Fibroblast of skin of right biceps (primary cell): ENCODE measurements at places on chromosomes 4 and X.

GRCh38 chr4:96713271-96713850 lies 873.5 kb downstream of the PDHA2 start:
- no peak for DNase-seq

- DNase-seq: no peak
Observed at GRCh38 chr4:148415500-148415899, 26.7 kb downstream of the NR3C2 start.

GRCh38 chr4:80036949-80037685 lies 35.9 kb downstream of the ANTXR2 start:
- peak; percentile 90 for DNase-seq

- peak; percentile 59 for DNase-seq
Observed at GRCh38 chrX:119235051-119235511, 1.0 kb upstream of the PGRMC1 start.

- no peak for DNase-seq
Observed at GRCh38 chr4:88078579-88078978, 71.1 kb downstream of the PKD2 start.

GRCh38 chrX:13064599-13065143 lies 20.3 kb upstream of the FAM9C start:
- DNase-seq: peak; percentile 87

GRCh38 chrX:20364238-20364637 lies 97.5 kb upstream of the RPS6KA3 start:
- no peak for DNase-seq

DNA sequence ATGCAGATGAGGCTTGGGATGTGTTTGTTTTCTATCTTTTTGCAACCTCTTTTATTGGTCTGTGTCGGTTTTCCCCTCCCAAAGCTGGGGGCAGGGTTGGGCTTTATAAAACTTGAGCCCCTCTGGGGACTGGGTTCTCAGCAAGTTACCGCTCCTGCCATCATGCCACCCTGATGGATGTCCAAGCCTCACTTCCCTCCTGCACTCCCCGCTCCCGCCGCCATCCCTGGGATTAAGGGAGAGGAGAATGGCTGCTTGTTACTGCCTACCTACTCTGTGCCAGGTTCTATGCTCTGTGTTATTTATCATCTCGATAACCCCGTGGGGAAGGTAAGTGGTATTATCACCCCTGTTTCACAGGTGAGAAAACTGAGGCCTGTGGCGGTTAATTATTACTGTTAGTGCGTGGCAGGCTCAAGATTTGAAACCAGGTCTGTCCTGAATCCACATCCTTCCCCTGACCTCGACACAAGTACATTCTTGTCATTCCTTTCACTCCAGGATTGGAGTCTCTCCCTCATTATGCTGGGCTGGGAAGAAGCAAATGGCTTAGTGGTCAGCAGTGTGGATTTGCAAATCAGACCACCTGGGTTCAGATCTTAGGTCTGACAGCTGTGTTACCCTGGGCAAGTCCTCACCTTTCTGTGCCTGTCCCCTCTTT lies 4.5 kb downstream of the UBA1 start:
- peak; percentile 22 for DNase-seq

GRCh38 chr4:118836301-118837120 lies 585 bp upstream of the SEC24D start:
- peak; percentile 78 for DNase-seq

DNA sequence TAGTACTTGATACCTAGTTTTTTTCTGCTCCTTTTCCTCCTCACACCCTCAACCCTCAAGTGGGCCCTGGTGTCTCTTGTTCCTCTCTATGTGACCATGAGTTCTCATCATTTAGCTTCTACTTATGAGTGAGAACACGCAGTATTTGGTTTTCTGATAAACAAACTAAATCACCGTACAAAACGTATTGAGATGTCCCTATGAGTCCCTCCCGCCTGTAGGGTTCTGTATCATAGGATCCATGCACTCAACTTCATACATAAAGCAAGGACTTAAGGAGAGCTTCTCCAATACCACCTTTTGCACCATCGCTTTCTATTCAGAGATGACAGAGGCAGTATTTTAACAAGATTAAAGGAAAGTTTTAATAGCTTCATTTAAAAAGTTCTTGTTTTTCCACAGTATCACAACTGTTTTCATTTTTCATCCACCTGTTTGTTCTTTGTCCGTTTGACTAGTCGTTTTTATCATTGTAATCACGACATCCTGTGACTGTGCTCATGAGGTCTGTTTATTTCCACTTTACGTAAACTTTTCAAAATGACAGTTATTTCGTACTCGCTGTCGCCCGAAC lies 457 bp upstream of the RAB9A start:
- DNase-seq: no peak

GRCh38 chr4:56324011-56324610 lies 63.2 kb downstream of the AASDH start:
- no peak for DNase-seq

DNA sequence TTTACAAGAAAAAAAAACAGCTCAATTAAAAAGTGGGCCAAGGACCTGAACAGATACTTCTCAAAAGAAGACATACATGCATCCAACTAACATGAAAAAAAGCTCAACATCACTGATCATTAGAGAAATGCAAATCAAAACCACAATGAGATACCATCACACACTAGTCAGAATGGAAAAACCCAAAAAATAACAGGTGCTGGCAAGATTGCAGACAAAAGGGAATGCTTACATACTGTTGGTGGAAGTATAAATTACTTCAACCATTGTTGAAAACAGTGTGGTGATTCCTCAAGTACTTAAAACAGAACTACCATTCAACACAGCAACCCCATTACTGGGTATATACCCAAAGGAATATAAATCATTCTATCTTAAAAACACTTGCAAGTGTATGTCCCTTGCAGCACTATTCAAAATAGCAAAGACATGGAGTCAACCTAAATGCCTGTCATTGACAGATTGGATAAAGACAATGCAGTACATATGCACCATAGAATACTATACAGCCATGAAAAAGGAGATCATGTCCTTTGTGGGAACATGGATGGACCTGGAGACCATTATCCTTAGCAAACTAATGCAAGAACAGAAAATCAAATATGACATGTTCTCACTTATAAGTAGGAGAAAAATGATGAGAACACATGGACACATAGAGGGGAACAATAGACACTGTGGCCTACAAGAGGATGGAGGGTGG lies 97.6 kb downstream of the RAB28 start:
- peak; percentile 8 for DNase-seq

- no peak for DNase-seq
Observed at GRCh38 chrX:23134136-23134535, 134.4 kb downstream of the DDX53 start.

DNA sequence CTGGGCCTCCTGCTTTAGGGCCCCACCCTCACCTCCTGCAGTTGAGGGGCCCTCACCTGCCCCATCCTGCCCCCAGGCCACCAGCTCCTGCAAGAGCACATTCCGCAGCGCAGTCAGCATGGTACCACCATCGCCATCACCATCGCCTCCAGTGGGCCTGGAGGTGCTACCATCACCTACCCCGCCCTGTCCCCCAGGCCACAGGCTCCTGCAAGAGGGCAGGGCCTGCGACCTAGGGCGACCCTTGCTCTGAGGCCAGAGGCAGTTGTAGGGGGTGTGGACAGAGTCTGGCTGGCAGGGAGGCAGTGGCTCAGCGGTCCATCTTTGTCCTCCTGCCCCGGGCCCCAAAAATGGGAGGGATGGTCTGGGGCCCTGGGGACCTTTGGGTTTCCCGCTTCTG lies 3.9 kb upstream of the HAUS7 start:
- no peak for DNase-seq

DNA sequence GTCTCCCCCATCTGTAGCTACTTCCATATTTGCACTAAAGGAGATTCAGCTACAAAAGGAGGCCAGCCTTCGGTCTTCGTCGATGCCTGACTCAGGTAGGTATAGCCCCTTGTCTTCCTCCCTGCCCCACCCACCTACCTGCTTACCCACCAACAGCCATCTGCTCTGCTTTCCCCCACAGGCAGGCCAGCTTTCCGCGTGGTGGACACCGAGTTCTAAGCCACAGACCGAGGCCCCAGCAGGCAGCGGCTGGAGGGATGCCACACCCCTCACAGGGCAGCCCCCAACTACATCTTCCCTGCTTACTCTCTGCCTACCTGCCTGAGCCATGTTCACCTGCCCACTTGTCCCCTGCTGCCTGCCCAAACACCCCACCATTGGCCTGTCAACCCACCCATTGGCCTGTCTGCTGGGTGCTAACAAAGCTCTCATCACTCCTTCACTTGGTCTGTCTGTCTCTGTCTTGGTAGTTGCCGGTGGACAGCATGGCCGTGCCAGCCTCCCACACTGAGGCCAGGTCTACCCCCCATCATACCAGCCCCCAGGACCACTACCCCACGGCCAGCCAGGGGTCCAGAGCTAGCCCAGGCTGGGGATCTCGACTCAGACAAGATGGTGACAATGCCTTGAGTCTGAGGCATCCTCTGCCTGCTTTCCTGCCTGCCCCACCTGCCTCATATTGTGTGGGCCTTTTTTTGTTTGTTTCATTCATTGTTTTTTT lies 4.1 kb upstream of the USP11 start:
- no peak for DNase-seq

GRCh38 chr4:140448162-140448561 lies 20.7 kb upstream of the CLGN start:
- DNase-seq: no peak

GRCh38 chrX:45756557-45756956 lies 555.9 kb upstream of the DIPK2B start:
- DNase-seq: no peak

- no peak for DNase-seq
Observed at GRCh38 chr4:6277935-6278800, 8.5 kb downstream of the WFS1 start.

DNA sequence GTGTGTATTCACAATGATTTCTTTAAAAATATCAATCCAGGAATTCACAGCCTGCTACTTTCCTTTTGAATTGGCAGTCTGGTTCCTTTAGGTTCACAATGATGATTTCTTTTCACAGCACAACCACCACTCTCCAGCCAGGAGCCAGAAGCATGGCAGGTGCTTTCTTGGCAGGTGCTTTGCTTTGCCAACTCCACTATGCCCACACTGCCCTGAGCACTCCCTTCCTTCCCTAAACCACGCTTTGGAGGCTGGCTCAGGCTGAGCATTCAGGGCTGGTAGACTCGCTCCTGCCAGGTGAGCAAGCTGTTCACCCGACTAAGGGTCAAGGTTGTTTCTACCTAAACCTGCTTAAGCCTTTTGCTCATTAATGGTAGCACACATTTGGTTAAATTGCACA lies 184.5 kb downstream of the SH3KBP1 start:
- DNase-seq: no peak

DNA sequence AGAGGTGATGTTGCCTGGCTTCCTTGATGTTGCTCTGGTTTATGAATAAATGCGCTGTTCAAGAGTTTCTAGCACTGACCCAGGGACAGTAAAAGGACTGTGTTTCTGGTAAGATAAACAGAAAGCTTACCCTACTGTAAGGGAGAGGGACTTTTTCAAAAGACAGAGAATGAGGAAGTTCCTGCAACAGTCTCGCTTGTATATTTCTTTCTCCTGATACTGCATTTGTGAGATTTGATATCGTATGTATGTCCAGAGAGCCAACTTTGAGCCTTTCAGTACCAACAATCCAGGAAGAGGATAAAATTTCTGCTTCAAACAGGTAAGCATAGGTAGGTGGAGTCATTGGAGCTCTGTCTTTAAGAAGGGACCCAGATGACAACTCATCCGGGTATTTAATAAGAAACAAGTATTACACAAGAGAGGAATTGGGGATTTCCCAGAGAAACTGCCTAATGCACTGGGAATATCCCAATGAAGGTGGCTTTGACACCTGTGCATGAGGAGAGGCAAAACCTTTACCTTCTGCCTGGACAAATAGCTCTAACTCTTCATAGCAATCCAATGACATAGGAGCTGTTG lies 773 bp downstream of the DAPP1 start:
- no peak for DNase-seq

DNA sequence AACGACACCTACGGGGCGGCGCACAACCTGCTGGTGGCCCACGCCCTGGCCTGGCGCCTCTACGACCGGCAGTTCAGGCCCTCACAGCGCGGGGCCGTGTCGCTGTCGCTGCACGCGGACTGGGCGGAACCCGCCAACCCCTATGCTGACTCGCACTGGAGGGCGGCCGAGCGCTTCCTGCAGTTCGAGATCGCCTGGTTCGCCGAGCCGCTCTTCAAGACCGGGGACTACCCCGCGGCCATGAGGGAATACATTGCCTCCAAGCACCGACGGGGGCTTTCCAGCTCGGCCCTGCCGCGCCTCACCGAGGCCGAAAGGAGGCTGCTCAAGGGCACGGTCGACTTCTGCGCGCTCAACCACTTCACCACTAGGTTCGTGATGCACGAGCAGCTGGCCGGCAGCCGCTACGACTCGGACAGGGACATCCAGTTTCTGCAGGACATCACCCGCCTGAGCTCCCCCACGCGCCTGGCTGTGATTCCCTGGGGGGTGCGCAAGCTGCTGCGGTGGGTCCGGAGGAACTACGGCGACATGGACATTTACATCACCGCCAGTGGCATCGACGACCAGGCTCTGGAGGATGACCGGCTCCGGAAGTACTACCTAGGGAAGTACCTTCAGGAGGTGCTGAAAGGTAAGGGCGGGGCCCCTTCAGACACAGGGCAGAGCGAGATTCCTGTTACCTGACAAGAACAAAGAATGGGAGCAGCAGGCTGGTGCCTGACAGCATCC lies 11.7 kb downstream of the RPL9 start:
- peak; percentile 57 for DNase-seq

DNA sequence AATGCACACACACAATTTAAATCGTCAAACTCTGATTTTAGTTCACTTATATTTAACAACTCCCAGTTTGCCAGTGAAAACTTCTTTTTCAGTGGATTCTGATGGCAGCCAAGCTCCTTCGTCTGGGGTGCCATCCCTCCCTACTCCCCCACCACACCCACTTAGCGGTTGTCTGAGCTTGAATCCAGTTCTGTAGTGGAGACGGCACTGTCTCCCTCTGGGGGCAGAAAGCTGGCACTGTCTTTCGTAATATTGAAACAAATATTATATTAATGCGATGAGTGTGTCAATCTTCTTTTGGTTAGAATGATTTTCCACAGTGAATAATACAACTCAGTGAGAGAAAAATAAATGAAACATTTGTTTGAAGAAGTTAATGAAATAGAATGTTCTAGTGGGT lies 5.4 kb downstream of the MEPE start:
- no peak for DNase-seq

DNA sequence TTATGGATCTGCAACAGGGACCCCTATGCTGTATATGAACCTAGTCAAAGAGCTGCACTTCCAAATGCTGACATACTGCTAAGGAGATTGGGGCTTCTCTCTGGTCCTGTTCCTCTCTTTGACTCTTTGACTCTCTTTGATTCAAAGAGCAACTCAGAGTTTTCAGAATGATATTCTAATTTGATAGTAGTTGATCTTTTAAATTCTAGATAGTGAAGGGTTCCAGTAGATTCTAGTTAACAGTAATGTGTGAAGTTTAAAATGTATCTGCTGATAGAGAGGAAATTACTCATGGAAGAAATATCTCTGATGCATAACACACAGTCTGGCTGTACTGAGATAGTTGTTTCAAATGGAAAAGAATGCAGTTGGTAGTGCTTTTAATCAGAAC lies 239.1 kb downstream of the RASL11B start:
- peak; percentile 88 for DNase-seq

- DNase-seq: no peak
Observed at GRCh38 chr4:130197946-130198345, 1102.0 kb downstream of the C4orf33 start.
